RPMI8226 (cell line): ENCODE measurements at places on chromosomes 12 and 14.

DNA sequence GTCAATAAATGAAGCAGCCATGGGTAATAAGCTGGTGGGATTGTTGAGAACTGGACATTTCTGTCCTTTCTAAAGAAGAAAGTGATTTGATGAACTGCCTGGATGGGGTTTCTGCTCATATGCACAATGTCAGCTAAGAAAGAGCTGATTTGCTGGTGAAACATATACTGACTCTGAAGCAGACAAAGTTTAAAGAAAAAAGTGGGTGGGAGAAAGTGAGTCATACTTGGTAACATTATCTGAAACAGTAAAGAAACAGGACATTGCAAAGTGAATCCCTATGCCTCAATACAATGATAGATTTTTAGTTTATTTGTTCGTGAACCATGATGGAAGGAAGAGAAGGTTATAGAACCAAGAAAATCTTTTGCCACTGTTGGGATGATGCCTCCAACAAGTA is 95.6 kb upstream of the DNM1L start:
- no peak for DNase-seq

DNA sequence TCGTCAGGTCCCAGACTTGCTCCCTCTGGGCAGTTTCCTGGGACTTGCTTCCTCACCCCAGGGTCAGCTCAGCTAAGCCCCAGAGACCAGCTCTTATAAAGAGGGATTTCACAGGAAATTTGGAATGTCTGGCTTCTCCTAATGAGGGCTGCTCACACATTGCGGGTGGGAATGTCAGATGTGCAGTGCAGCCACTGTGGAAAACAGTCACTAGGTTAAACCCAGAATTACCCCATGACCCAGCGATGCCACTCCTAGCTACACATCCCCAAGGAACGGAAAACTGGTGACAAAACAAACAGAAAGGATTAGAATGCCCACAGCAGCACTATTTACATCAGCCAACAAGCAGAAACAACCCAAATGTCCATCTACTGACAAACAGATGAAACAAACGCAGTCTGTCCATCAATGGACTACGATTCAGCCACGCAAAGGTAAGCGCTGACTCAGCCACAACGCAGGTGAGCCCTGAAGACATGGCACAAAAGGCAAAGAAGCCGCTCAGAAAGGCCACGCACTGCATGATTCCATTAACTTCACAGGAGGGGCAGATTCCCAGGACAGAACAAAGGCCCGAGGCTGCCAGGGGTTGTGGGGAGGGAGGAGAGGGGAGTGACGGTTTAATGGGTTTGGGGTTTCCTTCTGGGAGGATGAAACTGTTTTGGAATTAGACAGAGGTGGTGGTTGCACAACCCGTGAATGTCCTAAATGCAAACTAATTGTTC is 63.0 kb downstream of the NCOR2 start:
- DNase-seq: no peak

DNA sequence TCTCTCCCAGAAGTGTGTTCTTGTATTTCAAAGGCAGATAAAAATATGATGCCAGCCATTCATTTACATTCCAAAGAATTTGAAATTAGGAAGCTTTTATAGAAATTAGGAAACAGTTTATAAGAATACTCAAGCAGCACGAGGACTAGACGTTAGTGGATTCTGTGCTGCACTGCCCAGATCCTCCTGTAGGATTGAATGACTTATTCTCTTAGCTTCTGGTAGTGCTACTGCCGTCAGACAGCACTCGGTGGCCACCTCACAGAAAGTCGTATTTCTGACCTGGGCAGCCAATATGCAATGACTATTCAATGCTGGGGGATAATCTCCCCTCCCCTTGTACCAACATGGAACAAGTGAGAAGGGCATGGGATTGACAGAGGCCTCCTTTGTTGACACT is 326.4 kb downstream of the RPL10L start:
- DNase-seq: no peak

- DNase-seq: no peak
Measured at GRCh38 chr12:108525681-108526080, 10.6 kb downstream of the FICD start.

GRCh38 chr14:91108941-91109611 is 4.8 kb upstream of the DGLUCY start:
- DNase-seq: peak; percentile 62

- no peak for DNase-seq
Measured at GRCh38 chr12:96988919-96989318, 81.9 kb downstream of the NEDD1 start.

GRCh38 chr14:83085136-83085535 is 1551.5 kb upstream of the SEL1L start:
- DNase-seq: no peak

DNA sequence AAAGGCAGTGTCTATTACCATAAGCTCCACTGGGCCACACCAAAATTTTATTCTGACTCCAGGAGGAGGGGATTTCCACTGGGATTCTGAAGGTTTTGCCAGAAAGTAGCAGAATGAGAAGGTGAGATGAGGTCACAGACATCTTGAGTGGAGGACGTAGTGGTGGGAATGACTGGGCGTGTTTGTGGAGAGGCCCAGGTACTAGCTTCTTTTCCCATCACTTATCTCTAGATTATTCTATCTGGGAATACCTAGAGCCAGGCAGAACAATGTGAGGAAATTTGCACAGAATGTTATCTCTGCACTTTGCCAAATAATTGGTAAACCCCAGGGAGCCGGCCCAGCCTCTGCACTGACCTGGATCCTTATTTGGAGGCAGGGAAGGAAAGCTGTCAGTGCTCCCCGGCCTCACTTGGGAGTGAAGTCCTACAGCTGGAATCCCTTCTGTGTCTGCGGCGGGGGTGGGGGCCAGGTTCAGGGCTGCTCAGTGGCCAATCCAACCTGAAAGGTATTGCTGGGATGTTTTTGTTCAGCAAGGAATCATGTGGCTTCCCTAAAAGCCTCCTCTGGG is 129.4 kb downstream of the C12orf75 start:
- DNase-seq: no peak

GRCh38 chr12:11853126-11853525 is 203.7 kb downstream of the ETV6 start:
- no peak for DNase-seq

DNA sequence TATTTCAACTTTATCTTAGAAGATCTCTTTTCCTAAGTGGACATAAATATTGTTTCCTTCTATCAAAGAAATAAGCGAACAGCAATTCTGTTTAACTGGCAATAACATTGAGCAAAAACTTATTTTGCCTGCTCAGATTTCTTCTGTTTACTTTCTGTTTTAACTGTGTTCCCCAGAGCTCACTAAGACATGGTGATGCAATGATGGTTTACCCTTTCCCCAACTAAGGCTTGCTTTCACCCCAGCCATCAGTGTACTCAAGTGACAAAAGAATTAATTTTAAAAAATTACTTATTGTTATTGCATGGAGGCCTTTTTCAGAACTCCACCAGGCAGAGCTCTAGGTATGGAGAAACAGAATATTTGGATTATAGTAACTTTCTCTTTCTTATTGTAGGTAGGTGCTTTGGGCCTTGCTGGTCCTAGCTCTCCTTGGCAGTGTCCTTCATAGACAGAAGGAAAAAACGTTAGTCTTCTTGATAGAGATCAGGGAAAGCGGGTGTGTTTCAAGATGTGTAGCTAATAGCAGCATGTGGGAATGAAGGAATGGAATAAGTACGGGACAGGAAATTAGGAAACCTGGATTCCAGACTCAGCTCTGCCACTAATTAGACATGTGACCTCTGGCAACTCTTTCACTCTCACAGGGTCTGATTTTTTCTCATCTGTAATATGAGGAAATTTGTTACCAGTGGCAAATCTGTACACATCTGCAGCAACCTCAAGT is 14.6 kb upstream of the DDHD1 start:
- DNase-seq: no peak

DNA sequence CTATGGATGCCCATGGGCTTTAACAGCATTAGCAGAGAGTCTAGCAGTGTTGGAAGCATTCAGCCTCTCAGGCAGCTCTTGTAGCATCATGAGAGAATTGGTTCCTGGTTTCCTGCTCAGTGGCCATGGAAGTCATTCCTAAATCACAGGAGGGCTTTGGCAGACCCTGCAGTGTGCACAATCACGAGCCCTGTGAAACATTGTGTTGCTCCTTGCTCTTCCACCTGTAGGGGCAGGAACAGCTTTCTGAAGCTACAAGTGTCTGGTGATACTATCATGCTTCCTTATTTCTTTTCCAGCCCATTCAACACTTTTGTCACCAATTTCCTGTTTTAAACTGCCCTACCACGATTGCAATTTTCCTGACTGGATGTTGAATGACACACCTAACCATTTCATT is 402.2 kb upstream of the USP15 start:
- no peak for DNase-seq

DNA sequence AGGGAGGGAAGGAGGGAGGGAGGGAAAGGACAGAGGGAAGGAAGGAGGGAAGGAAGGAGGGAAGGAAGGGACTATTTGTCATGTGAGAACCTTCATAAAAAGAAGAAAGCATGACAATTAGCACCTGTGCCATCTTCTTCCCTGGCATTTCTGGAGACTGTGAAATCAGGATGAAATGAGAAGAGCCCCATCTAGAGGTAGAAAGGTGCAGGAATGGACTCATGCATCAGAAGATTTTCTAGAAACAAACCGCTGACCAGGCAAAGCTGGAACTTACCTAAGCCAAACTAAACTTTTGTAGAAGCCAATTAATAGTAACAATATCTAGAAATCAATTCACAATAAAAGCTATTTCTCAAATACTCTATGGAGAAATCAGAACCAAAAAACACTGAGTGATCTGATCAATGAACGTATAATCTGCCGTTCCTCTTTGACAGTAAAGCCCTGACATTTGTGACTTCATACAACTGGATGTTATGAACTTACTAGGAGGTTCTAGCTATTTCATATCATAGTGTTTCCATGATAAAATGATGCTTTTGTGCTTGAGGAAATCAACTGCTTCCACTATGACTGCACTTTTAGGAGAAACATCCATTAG is 24.4 kb upstream of the CRACR2A start:
- peak; percentile 61 for DNase-seq

- DNase-seq: no peak
Measured at GRCh38 chr12:59131462-59131861, 211.2 kb upstream of the LRIG3 start.

DNA sequence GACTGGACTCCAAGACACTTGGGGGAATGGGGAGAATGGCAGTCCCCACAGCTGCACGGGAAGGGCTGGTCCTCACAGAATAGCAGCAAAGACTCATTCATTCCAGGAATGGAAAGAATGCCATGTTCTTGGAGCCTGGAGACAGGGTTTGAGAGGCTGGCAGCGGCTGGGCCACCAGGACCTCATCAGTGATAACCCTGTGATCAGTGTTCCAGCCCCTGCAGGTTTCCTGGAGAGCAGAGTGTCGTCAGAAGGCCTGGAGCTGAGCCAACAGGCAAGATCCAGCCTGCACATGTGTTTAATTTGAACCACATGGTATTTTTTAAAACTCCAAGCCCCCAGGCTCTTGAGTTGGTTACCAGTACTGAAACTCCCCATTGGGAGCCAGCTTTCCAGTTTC is 11.3 kb downstream of the BDKRB1 start:
- DNase-seq: no peak

GRCh38 chr12:89874146-89874545 is 165.5 kb upstream of the ATP2B1 start:
- DNase-seq: no peak

GRCh38 chr14:101828046-101828445 is 66.5 kb downstream of the PPP2R5C start:
- no peak for DNase-seq

DNA sequence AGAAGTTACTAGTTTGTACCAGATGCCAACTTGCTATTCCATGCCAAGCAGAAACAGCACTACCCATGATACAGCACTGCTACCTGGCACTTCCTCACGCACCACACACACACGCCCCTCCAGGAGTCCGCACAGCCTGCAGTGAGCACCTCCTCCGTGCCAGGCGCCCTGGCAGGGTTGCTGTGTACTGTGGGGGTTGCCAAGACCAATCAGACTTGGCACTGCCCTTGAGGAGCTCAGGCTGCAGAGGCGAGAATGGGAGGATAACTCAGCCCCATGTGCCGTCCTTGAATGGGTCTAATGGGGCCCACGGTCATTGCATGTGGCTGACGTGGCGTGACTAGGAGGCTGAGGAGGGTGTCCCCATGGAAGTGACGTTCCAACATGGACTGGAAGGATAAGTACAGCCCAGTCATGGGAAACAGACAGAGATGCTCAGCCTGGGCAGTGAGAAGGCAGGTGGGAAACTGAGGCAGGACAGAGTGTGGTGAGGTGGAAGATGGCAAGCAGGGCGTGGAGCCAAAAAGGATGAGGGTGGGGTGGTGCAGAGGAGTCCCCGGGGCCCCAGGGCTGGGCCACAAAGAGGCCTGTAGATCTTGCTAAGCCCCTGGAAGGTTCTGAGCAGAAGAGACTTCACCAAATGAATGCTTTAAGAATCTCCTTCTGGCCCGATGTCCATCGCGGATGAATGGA is 65.3 kb upstream of the C14orf180 start:
- DNase-seq: no peak

DNA sequence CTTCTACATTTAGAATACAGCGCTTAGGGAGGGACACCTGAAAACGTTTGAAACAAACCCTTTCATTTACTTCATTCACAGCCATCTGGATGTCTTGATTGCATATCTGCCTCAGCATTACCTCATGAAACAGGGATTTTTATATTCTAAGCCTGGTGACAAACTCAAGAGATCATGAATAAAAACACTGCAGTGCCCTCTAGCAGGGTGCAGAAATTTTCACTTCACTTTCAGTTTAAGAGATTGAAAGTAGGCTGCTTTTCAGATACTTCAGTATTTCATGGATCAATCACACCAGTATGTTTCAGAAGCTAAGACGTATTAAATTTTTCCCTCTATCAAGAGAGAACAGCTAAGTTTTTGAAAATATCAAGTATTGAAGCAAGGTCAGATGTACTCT is 467.8 kb downstream of the MDGA2 start:
- DNase-seq: no peak

- no peak for DNase-seq
Measured at GRCh38 chr14:102095871-102096568, 9.2 kb upstream of the HSP90AA1 start.

- DNase-seq: no peak
Measured at GRCh38 chr14:90091393-90091792, 29.6 kb downstream of the KCNK13 start.

GRCh38 chr12:90234472-90234871 is 525.8 kb upstream of the ATP2B1 start:
- no peak for DNase-seq

DNA sequence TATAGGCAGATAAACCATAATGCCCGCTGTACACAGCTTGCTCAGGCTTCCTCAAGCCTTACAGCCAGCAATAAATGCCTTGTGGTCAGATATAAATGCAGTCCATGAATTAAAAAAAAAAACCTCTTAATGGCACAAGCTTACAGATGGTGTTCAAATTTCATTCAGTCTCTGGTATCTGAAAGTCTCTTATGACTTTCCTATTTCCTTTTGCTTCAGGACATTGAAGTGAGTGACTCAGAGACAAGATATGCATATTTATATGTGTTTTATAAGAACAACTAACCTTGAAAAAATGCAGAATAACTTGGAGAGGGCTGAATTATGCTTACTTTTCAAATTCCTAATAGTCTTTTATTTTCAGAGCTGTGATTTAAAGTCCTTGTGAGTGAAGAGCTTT is 426.9 kb upstream of the MIS18BP1 start:
- no peak for DNase-seq
